ENCODE measurements at places on chromosomes 2 and 18.

DNA sequence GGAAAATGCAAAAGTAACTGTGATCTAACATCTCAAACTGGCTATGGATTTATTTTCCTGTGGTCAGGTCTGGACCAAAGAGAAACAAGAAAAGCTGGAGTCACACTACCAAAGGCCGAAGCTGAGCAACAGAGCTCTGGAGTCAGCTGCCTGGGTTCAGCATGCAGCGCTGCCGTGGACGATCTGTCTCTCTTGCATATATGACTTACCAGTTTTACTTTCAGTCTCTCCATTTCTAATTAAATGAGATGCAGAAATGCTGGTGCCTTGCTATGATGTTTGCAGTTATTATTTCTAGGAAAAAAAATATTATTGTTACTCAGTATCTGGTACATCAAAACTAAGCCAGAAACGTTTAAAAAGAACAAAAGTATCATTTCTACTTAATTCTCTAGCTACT, 813.2 kb downstream of the RNF144A start:
- no peak for DNase-seq

- DNase-seq = no peak
Measured at GRCh38 chr18:50866765-50867164, 12.2 kb upstream of the ME2 start.

GRCh38 chr2:140158259-140158658, 1378.1 kb upstream of the NXPH2 start:
- DNase-seq = no peak

DNA sequence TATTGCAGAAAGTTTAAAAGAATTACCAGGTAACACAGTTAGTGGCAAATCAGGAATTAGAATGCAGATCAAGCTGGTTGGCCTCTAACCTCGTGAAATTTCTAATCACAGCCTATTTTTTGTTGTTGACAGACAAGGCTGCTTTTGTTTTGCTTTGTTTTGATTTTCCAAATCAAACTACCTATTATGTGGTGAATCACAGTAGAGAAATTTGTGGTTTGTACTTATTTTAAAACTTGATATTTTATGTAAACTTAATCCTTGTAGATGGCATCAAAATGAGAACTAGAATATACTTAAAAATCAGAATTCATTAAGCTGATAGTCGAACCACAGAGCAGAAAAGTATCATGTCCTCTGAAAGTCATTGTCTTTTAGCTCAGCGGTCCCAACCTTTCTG, 258.1 kb downstream of the CTNNA2 start:
- DNase-seq = no peak

DNA sequence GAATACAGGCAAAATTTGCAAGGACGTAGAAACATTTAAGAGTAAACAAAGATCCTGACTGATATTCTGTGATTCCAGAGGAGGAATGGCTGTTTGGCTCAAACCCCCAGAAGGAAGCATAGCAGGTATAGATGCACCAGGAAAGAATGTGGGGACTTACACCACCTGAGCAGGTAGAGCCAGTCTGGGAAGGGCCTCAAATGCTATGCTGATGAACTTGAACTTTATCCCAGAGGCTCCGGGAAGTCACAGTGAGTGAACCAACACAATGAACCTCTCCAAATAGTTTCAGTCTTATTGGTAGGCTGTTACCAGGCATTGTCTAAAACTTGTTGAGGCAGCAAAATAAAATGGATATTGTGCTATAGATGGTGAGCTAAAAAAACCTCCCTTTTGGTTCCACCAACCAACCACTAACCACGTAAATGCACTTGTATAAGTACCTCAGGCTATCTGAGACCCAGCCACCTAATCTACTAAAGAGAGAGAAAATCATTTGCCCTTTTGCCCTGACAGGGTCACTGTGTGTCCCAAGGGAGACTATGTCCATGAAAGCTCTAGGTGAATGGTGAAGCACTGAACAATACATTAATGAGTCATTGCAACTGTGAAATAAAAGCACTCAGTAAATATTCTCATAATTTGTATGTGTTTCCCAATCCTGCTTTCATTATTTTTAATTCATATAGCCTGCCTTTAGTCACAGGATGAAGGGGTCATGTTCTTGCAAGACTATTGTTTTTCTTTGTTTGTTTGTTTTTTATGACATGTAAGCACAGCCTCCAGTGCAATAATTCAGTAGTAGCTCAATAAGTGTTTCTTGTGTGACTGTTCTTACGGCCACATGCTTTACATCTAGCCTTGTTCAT, 911.6 kb downstream of the EPHA4 start:
- no peak for DNase-seq

All from stimulated activated CD8-positive, alpha-beta memory T cell treated with anti-CD3 and anti-CD28 coated beads, Interleukin-4, amount 100 ng/mL, for 24 hours (primary cell).